ENCODE measurements at places on chromosomes 5 and 9.

DNA sequence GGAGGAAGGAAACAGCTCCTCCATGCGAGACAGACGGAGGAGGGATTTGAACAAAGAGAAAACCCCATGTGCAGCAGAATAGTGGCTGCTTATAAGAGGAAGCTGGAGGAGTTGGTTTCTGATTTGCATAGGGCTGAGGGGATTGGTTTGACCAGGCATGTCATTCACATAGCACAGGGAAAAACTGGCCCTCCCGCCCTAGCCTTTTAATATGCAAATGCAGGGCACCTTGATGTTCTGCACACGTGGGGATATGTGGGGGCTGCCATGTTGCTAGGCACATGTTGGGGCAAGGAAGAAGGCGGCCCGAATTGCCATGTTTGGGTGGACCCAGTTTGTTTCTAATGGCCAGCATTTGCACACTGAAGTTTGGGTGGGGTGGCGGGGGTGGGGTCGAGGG is 42.2 kb downstream of the OSMR start:
- no peak for DNase-seq

- no peak for DNase-seq
Measured at GRCh38 chr9:16434526-16434925, 435.9 kb downstream of the BNC2 start.

DNA sequence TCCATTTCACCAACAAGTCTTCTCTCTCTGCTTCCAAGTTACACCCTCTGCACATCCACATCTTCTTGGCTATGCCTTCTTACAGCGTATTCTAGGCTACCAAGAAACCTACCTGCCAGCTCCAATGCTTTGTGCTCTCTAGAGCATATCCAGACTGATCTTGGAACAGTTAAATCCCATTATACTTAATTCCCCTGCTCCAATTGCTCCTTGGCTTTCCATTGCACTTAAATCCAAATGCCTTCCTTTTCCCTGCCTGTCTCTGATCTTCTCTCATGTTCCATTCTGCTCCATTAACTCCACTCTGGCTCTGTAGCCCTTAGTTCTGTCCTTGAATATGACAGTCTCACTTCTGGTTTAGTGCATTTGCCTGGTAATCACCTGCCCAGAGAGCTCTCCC is 322.4 kb downstream of the LRRC70 start:
- DNase-seq: no peak

DNA sequence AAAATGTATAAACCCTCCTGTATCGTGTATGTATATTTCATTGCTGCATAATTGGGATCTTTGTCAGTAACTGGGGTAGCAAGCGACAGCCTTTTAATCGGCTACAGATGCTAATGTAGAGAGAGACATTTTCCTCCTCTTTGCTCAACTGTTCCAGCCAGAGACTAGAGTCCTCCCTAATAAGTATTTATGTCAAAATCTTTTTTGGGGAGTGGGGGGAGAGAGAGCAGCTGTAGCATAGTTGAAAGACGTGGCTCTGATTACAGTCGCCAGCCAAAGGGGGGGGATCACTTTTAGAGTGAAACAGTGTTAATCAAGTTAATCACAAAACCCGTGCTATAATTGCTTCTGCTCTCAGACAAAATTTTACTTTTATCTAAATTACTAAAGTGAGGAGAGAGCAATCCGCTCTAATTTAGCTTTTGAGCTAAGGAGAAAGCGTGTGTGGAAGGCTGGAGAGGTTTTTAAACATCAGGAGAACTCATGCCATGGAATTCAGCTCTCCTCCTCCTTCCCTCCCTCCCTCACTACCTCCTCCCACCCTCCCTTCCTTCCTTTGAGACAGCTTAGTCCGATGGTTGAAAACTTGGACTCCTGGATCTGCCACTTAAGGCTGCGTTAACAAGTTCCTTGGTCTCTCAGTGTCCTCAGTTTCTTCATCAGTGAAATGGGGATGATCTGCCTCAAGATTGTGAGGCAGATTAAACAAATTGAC is 87.3 kb upstream of the ZNF618 start:
- no peak for DNase-seq

- no peak for DNase-seq
Measured at GRCh38 chr9:103713631-103714030, 380.5 kb upstream of the SMC2 start.

DNA sequence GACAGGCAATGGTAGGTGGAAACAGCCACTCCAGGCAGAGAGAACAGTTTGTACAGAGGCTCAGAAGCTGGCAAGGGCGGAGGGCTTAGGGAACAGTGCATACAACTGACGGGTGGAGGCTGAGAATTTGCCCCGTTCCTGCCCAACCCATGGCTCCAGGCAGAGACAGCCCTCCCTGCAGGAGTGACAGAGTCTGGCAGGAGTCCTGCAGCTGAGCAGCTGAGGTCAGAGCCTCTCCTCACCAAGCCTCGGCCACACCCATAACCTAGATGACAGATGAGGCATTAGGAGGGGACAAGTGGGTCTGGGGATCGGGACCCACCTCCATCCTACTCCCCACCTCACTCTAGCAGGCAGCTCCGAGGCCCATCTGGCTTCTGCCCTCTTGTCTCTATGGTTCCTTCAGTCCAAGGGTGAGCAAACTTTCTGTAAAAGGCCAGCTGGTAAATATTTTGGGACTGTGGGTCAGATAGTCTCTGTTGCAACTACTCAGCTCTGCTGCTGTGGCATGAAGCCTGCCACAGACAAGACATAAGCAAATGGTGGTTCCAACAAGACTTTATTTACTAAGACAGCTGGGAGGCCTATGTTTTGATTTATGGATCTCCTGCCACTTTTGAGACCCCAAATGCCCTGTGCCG is 83.7 kb downstream of the SH3TC2 start:
- DNase-seq: no peak
